ENCODE measurements at places on chromosomes 5 and 9.

GRCh38 chr5:72599065-72599433 lies 91.8 kb upstream of the ZNF366 start:
- DNase-seq: no peak

DNA sequence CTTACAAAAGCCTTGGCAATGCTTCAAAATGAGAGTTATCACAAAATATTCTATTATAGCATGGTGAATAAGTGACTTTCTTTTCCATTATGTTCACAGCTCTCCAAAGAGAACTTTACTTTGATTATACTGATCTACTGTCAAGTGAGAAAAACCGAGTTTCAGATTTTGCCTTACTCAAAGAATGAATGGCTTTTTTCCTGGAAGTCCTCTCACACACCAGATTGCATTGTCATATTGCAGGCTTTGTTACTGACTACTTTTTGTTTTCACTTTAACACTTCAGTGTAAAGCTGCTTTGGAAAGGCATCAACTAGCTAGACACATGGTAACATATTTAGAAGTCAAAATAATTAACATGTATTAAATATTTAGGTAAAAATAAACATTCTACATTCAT lies 765.2 kb upstream of the NUDT12 start:
- no peak for DNase-seq

DNA sequence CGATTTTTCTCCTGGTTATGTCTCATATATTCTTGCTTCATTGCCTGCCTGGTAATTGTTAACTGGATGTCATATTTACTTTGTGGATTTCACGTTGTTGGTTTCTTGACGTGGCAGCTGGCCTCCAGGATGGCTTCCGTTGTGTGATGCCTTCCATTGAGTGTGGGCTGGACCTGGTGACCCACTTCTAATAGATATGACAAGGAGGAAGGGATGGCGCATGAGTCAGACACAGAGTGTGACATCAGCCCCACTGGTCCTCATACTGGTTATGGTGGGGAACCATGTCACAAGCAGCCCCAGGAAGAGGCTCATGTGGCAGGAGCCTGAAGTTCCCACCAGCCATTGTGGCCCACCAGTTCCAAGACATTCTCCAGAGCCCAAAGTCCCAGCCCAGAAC lies 6.4 kb upstream of the PAEP start:
- no peak for DNase-seq

DNA sequence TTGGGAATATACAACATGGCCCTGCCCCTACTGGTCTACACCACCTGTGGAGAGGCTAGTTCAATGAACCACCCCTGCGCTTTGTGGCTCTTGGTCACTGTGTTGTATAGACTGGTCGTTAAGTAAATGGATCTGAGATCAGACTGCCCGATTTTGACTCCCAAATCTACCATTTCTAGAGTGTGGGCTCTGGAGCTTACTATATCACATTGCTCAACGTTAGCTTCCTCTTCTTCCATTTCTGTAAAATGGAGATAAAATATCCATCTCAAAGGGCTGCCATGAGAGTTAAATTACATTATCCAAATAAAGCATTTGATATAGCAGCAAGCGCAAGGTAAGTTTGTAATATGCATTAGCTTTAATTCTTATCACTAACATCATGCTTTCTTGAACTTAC lies 52.7 kb upstream of the IFNK start:
- DNase-seq: no peak

- no peak for DNase-seq
Observed at GRCh38 chr9:91177081-91177480, 184.6 kb downstream of the AUH start.

GRCh38 chr5:102539562-102539961 lies 40.8 kb upstream of the SLCO6A1 start:
- DNase-seq: no peak

DNA sequence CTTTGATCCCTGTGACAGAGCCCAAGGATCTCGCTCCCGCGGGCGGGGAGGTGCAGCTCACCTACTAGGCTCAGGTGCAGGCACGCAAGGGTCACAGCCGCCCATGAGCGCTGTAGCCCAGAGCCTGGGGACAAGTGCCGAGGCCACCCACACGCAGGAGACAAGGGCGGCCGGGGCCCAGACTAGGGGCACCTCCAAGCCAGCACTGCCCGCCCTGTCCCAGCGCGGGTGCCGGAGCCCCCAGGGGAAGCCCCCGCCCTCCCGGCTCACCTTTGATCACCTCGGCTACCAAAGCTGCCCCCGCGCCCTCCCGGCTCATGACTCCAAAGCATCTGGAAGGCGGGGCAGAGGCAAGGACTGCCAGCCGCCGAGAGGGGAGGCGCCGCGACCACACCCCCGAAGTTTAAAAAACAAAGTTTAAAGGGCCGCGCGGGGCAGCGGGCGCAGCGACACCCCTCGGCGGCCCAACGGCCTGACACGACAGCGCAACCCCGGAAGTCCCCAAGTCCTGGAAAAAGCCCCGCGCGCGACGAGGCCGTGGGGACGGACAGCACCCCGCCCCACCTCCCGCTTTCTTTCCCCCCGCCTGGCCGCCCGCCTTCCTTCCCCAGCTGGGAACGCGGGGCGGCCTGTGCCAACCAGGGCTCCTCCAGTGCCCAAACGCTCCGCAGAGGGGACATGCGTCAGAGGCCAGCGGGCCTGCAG lies 53.0 kb downstream of the CDC14B start:
- peak; percentile 78 for DNase-seq

DNA sequence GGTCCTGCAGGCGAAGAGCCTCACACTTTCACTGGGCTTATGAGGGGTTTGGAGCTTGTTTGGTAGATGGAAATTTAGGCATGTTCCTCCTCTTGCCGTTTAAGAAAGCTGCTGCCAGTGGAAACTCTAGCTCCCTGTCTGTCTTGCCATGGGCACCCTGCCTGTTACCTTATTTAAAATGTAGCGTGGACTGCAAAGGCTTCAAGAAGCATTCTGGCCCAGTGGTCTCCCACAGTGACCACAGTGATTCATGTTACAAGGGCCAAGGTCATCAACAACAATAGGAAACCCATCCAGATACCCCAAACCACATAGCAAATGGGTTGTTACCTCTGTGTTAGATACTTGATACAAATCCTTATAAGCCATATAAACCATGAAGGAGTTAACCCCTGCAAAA lies 96.6 kb downstream of the DPYSL3 start:
- no peak for DNase-seq

DNA sequence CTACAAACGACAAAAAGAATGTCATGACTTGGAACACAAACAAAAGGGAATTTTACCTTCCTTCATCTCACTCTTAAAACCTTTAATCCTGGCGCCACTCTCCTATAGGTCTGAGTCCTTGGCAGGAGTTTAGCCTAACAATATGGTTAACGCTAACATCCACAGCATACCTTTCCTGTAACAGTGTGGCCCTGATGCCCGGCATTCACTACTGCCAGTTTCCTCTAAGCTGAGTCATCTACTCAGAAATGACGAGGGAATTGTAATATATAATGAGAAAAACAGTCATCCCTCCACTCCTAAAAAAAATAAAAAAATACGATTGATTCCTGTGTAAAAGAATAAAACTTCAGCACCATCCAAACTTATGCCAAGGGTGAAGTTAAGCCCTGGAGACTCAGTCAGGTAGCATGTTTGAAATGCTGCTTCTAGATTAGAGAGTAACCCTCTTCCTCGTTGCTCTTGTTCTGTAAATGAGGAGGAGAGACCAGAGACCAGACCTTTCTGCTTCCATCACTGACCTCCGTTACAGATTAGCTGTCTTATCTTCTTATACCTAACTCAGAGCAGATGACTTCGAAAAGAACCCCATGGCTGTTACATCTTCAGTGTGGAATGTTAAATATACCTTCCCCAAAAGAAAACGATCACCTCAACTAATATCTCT lies 37.4 kb downstream of the CCDC125 start:
- no peak for DNase-seq

DNA sequence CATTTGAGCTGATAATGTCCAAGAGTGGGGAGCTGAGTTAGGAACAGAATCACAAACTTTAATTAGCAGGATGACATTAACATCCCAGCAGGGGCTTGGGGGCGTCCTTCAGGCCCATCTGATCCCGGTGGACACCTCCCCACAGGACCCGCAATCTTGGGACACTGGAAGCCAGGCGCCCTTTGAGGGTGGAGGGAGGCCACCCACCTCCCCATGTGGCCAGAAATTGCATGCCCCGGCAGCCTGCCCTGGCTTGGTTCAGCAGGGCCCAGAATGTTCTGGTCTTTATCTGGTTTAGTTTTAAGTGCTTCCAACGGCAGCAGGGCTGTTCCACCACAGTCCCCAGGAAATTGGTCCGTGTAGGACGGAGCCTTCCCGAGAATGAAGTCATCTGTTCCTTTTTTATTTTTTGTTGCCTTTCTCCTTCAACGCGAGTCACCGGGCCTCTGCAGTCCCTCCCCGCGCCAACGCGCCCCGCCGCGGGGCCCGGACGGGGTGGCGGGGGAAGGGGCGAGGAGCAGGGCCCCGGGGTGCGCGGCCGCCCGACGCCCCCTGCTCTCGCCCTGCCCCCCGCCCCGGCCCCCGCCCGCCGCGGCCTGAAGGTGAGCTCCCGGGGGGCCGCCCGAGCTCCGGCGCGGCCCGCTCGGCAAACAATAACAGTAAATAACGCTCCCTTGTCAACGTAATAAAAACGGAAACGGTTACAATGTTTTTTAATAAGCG lies 207.9 kb downstream of the C9orf50 start:
- peak; percentile 80 for DNase-seq

- no peak for DNase-seq
Observed at GRCh38 chr5:107466233-107466769, 204.4 kb downstream of the EFNA5 start.

- DNase-seq: no peak
Observed at GRCh38 chr5:149366169-149366729, 8.4 kb downstream of the PCYOX1L start.

- DNase-seq: peak; percentile 18
Observed at GRCh38 chr5:180491496-180491895, 2.7 kb upstream of the CNOT6 start.

GRCh38 chr9:104068546-104068945 lies 25.6 kb upstream of the SMC2 start:
- DNase-seq: no peak

GRCh38 chr5:41071975-41072374 lies 833 bp upstream of the MROH2B start:
- DNase-seq: no peak

DNA sequence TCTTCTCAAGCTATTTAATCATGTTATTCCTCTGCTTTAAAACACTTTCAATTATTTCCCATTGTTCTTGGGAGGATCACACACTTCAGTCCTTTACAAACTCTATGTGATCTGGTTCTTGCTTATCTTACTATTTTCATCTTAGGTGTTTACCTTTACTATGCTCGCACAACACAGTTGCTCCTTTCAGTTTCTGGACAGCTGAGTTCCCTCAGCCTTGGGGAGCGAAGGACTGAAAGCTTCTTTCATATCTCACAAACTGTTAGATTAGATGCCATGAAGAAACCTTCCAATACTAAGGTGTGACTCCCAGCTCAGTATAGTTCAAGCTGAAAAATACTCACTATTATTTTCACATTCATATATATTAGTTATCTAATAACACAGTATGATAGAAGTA lies 117.9 kb downstream of the CDC42SE2 start:
- no peak for DNase-seq

GRCh38 chr9:136133191-136133958 lies 14.7 kb upstream of the TMEM250 start:
- DNase-seq: no peak

DNA sequence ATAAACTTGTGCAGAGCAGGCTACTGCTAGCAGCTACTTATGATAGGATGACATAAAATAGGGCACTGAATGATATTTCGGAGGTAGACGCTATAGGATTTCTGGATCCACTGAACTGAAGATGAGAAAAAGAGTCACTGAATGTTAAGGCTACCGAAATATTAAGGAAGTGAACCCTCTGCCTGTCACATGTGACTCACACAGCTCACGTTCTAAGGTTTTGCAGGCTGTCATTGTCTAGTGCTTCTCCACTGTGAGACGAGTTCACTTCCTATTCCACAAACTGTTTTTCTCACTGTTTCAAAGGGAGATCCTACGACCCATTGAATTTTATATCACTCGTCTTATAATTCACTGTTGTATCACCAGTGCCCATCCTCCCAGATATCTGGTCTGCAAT lies 100.8 kb downstream of the CTNND2 start:
- DNase-seq: no peak

GRCh38 chr5:127431977-127432585 lies 85.4 kb upstream of the PRRC1 start:
- no peak for DNase-seq

GRCh38 chr9:129177443-129177790 lies 644 bp downstream of the IER5L start:
- DNase-seq: no peak

DNA sequence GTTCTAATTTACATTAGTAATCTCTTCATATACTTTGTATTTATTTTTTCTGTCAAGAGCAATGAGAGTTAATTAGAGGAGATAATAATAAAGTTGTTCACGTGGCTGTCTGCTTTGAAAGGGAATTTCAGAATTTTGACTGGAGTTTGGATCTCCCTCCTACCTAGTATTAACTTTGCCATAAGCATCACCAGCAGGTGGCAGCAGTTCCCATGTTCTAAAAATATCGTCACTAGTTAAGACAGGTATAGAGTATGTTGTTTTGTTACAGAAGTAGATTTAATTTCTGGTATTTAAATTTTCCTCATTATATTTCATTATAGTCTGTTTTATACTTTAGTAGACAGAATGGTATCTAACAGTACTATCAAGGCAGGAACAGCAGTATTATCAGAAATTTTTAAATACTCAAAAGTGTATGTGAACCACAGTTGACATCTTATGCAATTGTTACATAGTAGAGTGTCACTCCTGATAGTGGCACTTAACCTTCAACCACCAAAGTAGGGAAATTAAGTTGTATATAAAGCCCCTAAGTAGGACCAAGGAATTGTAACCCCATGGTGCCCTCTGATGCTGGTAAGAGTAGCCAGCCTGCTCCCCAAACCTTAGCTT lies 20.4 kb downstream of the GNPDA1 start:
- peak; percentile 77 for DNase-seq

GRCh38 chr5:95280401-95281095 lies 4.3 kb downstream of the MCTP1 start:
- no peak for DNase-seq

GRCh38 chr9:94888775-94889174 lies 162.3 kb downstream of the AOPEP start:
- DNase-seq: no peak

- no peak for DNase-seq
Observed at GRCh38 chr9:6955251-6955921, 197.6 kb downstream of the KDM4C start.
